Endodermal cell (in vitro differentiated cells): ENCODE measurements at places on chromosomes 4 and X.

- peak; percentile 78 for DNase-seq
Observed at GRCh38 chr4:162959046-162959445, 207.6 kb downstream of the NAF1 start.

- DNase-seq, result no peak
Observed at GRCh38 chr4:128608006-128608405, 201.5 kb upstream of the JADE1 start.

- no peak for DNase-seq
Observed at GRCh38 chr4:71009086-71009485, 15.6 kb downstream of the DCK start.

- peak; percentile 32 for DNase-seq
Observed at GRCh38 chr4:3676907-3677747, 89.1 kb upstream of the ADRA2C start.

- no peak for DNase-seq
Observed at GRCh38 chr4:113555868-113556267, 205.7 kb downstream of the CAMK2D start.

- DNase-seq, result no peak
Observed at GRCh38 chr4:100823066-100823992, 305.5 kb upstream of the EMCN start.

DNA sequence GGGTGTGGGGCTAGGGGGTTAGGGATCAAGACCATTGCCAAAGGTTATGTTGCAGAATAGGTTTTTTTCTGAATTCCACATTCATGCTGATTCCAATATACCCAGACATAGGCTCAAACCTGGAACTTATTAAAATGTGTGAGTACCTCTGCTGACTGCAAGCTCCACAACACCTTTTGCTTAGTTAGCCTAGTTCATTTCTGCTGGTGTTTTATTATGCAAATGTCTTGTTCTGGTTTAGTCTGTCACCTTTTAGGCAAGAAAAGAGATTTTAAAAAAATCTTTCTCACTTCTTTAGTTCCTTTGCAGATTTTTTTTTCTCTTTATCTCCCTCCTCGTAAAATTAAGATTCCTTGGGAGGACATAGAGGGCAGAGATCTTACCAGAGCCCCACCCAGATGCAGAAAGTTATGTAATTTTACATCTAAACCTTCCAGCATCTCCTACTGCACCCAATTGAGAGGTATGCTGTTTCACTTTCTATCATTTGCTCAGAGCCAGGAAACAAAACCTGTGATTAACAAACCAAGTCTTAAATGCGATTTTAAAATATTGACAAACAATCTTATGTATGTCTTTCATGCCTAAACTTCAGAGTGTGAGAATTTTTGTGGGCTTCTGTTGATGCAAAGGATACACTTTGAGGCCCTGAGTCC, 190.7 kb upstream of the CLNK start:
- DNase-seq, result no peak

DNA sequence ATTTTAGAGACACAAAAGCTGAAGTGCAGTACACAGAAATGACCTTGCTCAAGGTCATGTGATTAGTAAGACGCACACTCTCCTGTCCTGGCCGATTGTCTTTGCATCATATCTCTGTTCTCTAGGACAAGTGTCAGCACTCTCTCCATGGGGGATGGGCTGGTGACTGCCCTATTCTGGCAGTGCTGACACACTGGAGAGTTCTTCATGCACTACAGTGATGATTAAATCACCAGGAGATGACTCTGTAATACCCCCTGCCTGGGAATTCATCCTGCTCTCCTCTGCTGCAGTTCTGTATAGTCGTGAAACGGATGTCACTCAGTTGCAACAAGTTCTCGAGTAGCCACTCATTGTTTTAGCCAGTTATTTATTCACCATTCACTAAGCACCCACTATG, 5.3 kb upstream of the SHISA3 start:
- DNase-seq, result no peak

DNA sequence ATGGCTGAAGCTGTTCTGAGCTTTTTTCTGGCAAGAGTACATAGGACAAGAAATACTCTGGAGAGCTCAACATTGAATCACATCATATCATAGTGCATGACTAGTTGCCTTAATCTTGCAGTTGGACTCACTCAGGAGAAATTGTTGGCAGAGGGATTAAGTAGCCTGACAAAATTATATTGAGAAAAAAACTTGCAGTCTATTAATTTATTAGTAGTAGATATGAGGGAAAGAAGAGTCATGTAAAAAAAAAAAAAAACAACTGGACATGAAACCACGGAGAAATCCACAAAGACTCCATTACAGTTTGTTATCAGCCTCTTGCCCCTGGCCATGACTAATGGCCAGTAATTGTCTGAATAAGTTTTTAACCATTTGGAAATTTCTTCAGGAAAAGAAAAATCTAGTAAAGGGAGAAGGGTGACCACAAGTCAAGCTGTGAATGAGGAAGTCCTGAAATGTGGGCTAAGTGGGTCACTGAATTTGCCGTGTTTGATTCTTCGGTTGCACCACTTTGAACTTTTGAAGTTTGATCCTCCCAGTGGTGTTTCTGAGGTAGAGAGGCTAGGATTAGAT, 45.6 kb downstream of the FHL1 start:
- no peak for DNase-seq

DNA sequence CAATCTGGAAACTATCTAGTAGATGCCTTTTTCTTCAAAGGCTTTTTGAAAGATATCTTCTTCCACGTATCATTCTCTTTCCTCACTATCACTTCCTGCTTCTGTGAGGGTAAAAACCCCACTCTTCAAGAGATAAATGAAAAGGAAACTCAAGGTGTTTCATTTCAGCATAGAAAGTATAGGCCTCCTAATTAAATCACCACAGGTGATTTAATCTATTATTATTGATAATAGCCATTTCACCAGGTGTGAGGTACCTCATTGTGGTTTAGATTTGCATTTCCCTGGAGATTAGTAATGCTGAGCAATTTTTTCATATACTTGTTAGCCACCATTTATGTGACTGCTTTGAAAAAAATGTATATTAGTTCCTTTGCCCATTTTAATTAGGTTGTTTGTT, 92.0 kb upstream of the EMCN start:
- DNase-seq, result no peak

GRCh38 chr4:95265814-95266740, 282.7 kb downstream of the UNC5C start:
- no peak for DNase-seq

GRCh38 chr4:114636192-114636935, 37.8 kb downstream of the UGT8 start:
- no peak for DNase-seq

DNA sequence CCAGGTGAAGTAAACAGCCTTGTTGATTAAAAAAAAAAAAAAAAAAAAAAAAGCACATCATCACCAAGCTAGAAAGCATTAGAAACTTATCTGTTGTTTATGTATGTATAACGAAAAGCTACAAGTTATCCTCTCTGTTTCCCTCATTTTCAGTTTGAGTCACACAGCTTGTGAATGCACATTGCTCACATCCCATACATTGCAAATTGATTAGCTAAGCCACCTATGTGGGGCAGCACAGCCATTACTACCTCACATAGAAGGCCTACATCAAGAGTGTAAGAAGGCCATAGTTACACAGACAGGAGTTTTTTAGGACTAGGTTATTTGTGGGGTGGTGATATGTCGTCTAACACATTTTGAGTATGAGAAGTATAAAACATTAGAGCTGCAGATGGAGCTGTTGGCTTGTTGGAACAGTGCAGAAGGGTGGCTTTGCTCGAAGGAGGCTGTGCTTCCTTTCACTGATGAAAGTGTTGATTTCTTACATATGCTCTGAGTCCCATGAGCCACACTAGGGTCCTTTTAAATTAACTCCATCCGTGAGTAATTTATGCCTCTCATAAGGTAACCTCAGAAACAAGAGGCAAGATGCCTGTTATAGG, 431.6 kb downstream of the GABRG1 start:
- DNase-seq, result no peak

DNA sequence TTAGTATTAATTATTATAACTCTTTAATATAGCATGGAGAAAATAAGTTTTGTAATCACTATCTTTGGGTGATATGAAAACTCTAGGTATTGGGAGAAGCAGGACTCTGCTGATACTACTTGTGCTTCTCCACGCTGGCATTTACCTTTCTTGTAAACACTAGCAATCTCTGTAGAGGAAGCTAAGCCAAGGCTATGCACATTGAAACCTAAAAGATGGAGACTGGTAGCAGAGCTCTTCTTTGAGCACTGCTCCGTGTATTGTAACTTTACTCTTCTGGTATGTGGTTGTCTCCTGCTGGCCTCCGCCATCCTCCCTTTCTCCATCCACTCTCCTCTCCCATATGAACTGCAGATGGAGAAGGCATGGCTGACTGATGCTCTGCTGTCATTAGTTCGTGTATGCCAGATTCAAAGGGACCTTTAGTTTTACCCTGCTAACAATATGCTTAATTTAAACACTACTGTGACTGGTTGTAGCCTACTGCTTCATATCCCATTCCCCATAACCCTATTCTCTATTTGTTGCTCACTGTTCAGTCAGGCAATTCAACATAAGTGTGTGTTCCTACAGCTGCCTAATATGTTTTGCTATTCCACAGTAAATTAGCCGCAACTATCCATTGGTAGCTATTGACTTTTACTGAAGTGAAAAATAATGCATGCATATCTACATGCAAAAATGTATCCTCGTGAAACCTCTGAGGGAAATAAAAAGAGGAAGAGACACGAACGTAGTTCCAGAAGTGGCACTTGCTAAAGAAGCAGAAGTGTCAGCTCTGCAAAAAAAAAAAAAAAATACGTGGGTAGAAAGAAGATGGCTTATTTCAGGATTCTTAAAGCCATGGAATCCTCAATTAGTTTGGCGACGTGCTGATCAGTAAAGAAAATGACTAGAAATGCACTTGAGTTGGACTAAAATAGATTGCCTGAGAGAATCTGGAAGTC, 55.6 kb upstream of the CCSER1 start:
- no peak for DNase-seq

GRCh38 chrX:139831675-139832456, 101.0 kb downstream of the ATP11C start:
- DNase-seq, result no peak

- DNase-seq, result no peak
Observed at GRCh38 chr4:75545526-75545925, 10.3 kb upstream of the ODAPH start.

DNA sequence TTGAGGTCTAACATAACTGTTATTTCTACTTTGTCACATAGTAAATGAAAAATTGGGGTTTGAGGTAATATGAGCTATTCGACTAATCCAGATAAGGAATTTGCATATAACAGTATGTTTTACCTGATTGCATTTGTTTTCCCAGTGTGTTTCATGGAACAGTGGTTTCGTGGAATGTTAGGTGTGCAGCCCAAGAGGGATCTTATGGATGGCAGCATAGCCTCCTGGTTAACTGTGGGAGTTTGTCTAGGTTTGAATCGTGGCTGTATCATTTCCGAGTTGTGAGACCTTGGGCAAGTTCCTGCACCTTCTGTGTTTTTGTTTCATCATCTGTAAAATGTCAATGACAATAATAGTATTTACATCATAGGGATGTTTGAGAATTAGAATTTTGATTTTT, 7.9 kb downstream of the BMPR1B start:
- no peak for DNase-seq

GRCh38 chr4:100170986-100171385, 19.3 kb downstream of the DDIT4L start:
- DNase-seq, result no peak

DNA sequence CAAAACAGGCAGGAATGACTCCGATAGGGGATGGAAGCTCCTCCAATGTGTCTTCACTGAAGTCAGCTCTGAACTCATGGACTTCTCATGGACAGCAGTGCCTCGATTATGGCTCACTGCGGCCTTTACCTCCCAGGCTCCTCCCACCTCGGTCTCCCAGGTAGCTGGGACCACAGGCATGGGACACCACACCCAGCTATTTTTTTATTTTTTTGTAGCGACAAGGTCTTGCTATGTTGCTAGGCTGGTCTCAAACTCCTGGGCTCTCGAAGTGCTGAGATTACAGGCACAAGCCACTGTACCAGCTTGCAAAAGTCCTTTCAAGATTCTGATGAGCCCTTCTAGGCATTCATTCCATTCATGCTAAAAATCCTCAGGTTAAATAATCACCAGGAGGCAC, 181.5 kb downstream of the NSUN7 start:
- DNase-seq, result no peak

DNA sequence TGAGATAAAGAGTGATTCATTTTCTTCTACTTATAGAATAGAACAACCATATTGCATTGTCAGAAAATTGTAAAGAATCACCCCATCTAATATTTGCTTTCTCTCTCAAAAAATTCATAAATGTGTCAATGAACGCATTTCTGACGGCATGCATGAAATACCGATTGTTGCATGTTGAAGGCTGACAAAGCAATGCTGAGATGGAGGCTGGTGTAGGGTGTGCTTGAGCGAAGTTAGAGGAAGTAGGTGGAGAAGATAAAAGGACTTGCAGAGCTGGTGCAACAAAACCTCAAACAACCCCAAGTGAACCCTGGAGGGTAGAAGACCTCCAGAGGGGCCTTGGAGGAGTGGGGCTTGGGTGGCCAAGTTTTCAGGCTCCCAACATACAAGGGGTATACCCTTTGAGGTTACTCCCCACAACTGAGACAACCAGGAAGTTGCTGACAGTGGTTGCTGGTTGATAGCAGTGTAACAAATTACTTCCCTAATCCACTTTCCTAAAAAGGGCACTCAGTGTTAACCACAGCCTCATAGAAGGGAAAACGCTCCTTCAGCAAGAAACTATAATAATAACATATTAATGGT, 452.7 kb downstream of the NLGN4X start:
- no peak for DNase-seq

- no peak for DNase-seq
Observed at GRCh38 chr4:169033660-169034059, 23.6 kb upstream of the CBR4 start.

DNA sequence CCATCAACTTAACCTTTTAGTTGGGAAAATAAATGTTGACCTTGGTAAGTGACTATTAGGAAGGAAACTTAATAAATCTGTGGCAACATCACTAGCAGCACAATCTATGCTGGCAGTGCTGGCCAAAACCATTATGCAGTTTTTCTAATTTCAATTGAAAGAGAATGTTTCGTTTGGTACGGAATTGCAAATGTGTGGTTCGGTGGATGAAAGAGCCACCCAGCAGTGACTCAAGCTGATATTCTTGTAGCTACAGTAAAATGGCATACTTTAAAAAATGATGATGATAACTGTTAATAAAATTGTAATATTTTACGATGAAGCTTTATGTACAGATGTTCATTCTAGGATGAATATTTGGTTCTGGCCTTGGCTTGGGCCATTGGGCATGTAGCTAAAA, 40.7 kb upstream of the AP1S2 start:
- DNase-seq, result no peak

GRCh38 chrX:51192104-51192503, 140.5 kb upstream of the NUDT10 start:
- DNase-seq, result peak; percentile 48
